Frontal cortex (tissue), 4 donors: ENCODE measurements at places on chromosomes 2 and 18. TPM values are rescaled to one million over a fixed set of nuclear protein-coding genes. Genes with fewer than 3 reads are reported as not detected.

Gene LRRFIP1
- total RNA-seq, result 27.7 TPM

Gene DSG1
- total RNA-seq, result under 0.01 TPM

Gene POTEJ
- not detected for total RNA-seq

Gene FLACC1
- total RNA-seq, result 2.4 TPM

Gene CERS6
- 137 TPM for total RNA-seq

Gene NT5C1B
- total RNA-seq, result not detected
